NCI-H1105 treated with DMSO at 0.1 percent for 48 hours (cell line): ENCODE measurements at places on chromosomes 16 and 17.
A peak's percentile ranks its signal among the peaks of the same experiment; 100 is the strongest.

- DNase-seq, result no peak
These were observed 13.0 kb downstream of the C16orf87 start for GRCh38 chr16:46817961-46818360.

DNA sequence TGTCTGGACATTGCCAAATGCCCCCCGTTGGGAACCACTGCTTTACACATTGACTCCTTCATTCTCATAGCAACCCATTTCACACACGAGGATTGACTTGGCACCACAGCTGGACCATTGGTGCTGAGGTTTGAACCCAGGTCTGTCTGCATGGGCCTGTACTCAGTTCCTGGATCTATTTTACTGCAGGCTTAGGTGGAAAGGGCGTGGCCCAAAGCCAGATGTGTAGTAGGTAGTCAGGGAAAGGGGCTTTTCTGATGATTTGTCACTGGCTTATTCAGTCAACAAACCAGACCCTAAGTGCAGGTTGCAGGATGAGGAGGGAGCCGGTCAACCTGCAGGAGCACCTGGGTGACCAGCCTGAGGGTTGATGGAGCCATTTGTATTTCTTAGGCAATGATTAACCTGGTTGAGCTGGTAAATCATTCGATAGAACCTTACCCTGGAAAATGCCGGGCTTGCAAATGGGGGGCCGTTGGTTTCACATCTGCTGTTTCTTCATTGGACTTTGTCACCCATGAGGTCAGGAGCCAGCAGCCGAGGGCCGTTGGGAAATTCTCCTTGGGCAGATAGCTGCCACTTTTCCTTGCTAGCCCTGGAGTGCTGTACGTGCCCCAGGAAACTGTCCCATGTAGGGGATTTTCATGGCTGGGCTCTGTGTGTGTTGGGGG lies 104.4 kb downstream of the CMIP start:
- no peak for DNase-seq

GRCh38 chr17:83097831-83098230 lies 18.4 kb downstream of the METRNL start:
- DNase-seq, result no peak

GRCh38 chr16:14020141-14020540 lies 51.0 kb upstream of the MRTFB start:
- no peak for DNase-seq

DNA sequence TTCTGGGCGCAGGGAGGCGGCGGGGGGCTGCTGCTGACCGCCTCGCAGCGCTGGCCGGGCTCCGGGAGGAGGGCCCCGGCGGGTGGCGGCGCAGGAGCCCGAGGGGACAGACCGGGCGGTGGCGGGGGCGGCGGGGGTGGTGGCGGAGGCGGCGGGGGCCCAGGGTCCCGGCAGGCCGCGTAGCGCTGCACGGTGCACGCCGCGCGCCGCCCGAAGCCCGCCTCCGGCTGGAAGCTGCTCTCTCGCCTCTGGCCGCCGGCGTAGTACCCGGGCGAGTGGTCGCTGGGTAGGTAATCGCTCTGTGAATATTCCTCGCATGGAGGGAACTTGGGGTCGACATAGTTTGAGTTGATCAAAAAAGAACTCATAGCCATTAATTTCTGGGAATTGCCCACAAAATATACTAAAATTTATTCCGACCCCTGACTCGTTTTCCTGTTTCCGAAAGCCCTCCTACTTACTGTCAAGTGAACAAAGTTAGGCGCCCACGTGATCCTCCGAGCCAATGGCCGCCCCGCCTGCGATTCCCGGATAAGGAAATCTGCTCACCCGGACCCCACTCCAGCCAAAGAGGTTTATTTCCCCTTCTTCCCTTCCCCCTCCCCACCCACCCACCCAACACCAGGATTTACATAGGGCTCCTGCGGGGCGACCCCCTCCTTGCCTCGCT lies at the start of gene HOXB4:
Gene HOXB4, minus strand, starts transcription at position 405 of the 670 bp plus-strand sequence. Its CDS starts 31 bp downstream, at position 374.
- peak; percentile 78 for DNase-seq

DNA sequence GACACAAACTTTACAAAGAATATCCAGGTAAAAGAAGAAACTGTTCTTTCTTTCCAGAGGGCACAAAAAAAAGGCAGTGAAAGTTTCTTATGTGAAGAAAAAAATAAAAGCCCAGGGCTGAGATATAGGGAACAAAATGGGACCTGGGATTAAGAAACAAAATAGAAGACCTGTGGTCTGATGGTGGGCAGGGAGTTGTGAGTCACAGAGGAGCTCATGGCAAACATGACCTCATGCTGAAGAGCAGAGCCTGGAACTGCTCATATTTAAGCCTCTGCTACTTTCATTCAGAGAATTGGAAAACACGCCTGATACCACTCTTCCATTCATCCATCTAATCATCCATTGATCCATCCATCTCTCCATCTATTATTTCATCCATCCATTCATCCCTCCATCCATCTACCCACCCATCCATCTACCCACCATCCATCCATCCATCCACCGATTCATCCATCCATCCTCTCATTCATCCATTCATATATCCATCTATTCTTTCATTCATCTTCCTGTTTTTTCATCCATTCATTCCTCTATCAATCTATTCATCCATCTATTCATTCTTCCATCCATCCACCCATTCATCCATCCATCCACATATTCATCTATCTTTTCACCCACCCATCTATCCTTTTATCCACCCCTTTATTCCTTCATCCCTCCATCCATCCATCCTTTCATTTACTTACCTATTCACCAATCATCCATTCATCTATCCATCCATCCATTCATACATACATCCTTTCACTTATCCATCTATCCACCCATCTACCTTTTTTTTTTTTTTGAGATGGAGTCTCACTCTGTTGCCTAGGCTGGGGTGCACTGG lies 30.0 kb downstream of the WFDC1 start:
- DNase-seq, result no peak
